ENCODE measurements at places on chromosomes 4 and X.

DNA sequence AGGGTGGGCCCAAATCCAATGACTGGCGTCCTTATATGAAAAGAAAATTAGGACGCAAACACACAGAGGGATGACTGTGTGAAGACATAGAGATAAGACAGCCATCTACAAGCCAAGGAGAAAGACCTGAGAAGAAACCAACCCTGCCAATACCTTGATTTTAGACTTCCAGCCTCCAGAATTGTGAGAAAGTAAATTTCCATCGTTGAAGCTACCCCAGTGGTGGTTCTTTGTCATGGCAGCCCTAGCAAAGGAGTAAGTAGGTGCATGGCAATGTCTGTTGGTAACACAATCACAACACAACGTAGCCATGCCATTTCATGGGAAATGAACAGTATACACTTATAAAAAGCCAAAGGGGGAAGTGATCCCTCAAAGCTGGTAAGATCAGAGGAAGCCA is 25.3 kb downstream of the SMIM20 start:
- no peak for DNase-seq

DNA sequence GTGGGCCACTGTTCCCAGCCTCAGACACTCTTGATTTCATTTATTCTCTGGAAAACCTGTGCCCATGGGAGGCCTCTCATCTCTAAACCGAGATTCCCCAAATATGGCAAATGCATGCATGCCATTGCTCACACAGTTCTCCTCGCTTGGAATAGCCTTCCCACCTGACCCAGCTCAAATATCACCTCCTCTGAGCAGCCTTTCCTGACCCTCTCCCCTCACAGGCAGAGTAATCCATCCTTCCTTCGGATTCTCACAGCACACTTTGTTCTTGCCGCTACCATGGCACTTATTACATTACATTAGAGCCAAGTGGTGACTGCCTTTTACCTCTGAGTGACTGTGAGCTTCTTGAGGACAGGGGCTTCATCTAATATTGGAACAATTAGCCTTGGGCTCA is 209.5 kb downstream of the HS6ST2 start:
- no peak for DNase-seq

- peak; percentile 7 for DNase-seq
These were observed 797 bp downstream of the CD99L2 start for GRCh38 chrX:150897421-150898320.

DNA sequence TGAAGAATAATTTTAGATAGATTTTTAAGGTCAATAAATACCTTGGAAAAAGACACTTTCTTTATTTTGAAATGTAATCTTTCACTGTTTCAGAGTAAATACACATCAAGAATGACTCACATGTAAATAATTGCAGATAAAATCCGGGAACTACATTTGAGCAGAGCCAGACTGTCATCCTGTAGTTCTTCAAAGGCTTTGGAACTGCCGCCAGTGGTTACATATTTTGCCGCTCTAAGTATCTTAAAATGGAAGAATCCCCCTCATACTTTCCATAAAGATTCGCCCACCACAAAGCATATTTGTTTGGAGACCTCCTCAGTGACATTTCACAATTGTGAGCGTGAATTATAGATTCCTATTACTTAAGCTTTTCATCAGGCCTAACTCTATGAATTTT is 607.8 kb upstream of the ZFP42 start:
- no peak for DNase-seq

GRCh38 chr4:15012017-15012788 is 9.9 kb downstream of the CPEB2 start:
- DNase-seq, result no peak

DNA sequence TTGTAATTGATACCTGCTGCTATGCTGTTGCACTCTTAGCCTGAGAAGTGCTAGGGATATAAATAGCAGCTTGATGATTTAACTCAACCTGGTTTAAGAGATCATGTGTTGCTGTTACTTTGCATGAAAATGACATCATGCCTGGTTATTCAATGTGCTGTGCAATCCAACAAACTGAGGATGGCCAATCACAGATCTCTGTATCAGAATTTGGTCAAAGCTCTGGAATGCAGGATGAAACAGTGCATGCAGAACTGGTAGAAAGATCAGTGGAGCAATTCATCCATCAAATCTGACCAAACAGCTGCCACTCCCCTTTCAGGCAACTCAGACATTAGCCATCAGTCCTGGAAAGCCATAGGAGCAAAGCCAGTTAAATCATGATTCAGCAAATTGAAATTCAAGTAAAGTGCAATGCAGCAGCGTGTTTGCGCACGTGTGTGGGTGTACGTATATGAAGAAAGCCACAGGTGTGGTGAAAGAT is 160.3 kb upstream of the RASGEF1B start:
- no peak for DNase-seq
